ENCODE measurements at places on chromosomes 6 and 20.
A peak's percentile ranks its signal among the peaks of the same experiment; 100 is the strongest.

DNA sequence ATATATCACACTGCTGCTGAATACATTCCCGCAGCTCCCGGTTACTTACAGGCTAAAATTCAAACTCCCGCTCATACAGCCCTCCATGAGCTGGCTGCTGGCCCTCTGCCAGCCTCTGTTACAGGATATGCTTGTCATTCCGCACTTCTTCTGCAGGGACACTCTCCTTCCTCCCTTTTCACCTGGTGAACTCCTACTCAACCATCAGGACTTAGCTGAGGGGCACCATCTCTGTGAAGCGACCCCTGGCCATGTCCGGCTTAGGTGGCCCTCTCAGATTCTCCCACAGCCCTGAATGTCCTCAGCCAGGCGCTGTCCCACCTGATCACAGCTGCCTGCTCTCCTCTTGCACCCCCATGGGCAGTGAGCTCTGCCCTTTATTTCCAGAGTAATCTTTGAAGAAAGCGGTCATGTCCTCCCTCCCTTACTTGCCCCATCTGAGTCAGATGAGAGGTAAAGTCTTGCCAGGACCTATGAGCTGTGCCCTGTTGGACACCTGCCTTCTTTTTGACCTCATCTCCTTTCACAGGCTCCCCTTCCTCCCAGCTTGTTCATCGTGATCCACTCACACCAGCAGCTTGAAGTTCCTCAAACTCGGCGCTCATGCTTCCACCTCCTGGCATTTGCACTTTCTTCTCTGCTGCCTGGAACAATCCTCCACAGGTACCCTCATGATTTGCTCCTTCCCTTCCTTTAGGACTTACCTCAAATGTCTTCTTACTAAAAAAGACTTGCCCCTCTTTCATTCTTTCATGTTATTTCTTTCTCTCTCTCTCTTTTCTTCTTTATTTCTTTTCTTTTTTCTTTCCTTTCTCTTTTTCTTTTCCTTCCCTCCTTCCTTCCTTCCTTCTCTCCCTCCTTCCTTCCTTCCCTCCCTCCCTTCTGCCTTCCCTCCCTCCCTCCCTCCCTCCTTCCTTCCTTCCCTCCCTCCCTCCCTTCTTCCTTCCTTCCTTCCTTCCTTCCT is 5.6 kb downstream of the CYP24A1 start:
- DNase-seq: peak; percentile 21

GRCh38 chr6:135324531-135324930 is 143.4 kb downstream of the MYB start:
- no peak for DNase-seq

DNA sequence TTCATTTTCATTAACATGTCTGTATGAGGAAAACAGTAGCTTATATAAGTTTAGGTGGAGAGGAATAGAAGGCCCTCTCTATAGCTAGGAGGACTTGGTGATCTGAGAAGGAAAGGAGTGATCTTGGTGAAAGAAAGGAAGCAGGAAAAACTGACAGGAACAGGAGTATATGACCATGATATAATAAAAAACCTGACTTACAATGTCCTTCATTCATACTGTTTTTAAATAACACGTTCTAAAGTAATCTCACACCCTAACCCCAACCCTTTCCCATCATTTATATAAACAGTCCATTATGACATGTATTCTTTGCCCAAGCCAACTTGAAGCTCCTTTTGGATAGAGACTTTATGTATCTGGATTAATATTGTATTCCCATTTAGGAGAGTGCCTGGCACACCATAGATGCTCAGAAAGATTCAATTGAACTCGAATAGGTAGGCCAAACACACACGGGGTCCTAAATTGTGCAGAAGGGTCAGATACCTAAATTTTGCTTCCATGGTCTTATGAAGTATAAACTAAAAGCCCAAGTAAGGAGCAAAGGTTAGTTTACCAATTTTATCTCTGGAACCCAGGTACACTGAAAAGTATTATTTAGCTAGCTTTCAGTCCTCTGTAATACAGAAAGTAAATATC is 75.9 kb downstream of the OR2B2 start:
- no peak for DNase-seq

GRCh38 chr20:25496165-25496967 is 88.9 kb downstream of the GINS1 start:
- no peak for DNase-seq

GRCh38 chr20:34473262-34473883 is 42.8 kb upstream of the DYNLRB1 start:
- peak; percentile 66 for DNase-seq

- DNase-seq: no peak
Measured at GRCh38 chr6:8819446-8819845, 384.1 kb upstream of the SLC35B3 start.

DNA sequence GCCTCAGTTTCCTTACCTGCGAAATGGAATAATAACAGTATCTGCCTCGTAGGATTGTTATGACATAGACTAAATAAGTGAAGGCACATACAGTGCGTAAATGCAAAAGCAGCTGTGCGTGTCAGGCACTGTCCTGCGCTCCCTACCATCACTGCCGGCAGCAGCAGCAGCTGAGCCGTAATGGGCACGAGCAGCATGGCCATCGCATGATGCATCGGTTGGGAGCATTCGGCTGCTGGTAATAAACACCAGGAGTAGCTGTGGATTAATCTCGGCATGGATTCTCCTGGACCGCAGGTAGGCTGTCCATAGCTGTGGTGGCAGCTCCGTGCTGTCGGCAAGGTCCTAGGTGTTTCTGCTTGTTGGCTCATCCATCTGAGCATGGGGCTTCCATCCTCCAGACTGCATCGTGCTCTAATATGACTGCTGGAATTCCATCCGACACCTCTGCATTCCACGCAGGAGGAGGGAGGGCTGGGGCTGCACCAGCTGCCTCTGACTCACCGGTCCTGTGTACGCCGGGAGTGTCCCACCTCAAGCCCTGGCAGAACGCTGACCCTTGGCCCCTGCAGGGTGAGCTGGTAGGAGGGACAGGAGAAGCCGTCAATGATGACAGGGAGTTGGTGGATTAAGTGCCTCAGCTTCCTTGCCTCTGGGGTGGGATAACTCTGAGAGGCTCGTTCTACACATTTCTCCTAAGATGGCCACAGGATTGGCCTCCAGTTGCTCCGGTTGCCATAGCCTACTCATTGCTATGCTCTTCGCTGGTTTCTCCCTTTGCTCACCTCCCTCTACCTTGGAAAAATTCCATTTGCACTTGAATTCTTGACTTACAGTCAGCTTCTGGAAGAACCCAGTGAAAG is 100.9 kb upstream of the PMEPA1 start:
- no peak for DNase-seq

Measured in cardiac fibroblast (primary cell).